ENCODE measurements at places on chromosomes 3 and 15.

DNA sequence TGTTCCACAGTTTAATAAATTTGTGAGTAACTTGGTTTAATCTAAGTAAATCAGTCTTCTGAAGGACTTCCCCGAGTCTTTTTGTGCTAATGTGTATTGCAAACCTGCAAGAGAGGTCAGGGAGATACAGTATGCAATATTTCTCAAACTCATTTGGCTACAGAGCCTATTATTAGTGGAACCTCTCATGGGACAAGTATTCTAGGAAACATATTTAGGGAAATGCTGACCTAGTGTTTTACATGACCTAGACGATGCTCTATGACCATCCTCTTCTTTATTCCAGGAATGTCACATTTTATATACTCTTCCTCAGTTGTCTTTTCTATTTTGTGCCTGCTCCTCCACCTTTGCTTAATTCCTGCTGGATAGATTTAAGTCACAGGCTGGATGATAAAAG is 327.8 kb upstream of the TBC1D5 start:
- no peak for DNase-seq

DNA sequence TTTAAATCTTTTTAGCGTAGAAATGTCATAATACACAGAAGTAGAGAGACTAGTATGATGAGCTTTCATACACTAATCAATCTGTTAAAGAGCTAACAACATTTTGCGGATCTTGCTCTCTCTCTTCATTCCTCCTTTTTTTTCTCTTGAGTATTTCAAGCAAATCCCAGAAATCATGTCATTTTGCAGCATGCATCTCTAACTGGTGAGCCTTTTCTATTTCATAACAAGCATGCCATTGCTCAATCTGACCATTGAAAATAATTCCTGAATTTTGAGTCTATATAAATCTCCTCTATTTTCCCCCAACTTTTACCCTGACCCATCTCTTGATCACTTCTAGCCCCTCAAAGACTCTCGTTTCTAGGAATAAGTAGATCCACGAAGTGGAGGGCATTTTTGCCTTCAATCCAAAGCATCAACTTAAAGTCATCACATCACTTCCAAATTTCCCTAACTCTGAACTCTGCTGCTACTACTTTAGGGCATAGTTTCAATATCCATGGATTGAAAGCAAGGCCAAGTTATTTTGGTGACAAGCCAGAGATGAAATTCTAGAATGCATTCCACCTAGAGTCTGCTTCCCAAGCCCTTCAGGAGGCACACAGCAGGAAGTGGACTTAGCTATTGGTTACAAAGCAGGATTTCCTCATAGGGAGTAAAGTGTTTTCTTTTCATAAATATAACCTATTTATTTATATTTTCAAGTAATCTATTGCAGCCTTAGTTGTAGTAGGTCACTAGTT is 253.5 kb upstream of the ZPLD1 start:
- DNase-seq = no peak

GRCh38 chr3:73804204-73804603 is 179.5 kb upstream of the PDZRN3 start:
- DNase-seq = no peak

- DNase-seq = no peak
Observed at GRCh38 chr3:66107855-66108254, 69.1 kb upstream of the MAGI1 start.

- no peak for DNase-seq
Observed at GRCh38 chr3:159216311-159216710, 414.5 kb downstream of the MFSD1 start.

GRCh38 chr3:54374214-54374852 is 252.0 kb downstream of the CACNA2D3 start:
- DNase-seq = peak; percentile 22

DNA sequence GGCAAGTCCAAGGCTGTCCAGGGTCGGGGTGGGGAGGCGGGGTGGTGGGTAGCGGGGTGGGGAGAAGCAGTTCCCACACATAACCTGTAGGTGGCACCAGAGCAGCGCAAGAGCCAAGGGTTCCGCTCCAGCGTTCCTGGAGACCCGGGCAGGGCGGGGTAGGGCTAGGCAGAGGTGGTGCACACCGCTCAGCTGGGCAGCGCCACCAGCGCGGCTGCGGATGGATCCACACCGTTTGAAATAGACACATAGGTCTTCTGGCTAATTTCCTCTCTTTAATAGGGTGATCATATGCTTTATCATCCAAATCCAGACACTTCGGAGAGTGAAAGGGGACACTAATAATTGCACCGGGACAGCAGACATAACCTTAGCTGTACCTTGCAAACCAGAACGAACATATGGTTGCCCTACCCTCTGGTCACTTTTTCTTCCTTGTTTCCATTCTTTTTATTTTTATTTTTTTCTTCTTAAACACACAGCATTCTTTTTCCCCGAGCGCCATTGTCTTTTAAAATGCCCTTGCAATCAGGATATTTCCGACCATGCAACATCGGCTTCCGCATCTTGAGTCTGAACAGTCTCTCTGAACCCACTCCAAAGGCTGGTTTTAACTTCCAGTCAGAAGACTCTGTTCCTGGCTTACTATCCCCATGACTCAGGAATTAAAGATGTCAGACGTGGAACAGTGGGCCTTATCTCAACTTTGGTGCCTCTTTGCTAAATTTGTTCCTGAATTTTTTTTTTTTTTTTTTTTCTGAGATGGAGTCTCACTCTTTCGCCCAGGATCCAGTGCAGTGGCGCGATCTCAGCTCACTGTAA is 12.5 kb upstream of the ZSCAN2 start:
- peak; percentile 91 for DNase-seq

DNA sequence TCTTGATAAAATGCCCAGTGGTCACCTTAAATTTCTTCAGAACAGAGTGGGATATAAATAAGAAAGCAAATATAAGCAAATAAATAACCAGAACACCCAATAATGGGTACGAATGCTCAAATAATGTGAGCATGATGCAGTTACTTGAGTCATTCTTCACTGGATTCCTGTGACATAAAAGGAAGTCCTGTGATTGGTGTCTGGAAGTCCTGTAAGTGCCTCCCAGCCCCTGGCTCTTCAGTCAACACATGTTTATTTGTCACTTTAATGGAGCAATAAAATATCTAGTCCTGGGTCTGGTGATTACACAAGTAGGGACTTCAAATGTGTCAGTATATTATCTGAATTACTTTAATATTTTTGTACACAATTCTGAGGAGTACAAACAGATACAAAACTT is 30.4 kb downstream of the TMEM212 start:
- DNase-seq = no peak

GRCh38 chr3:46222435-46223161 is 14.5 kb upstream of the CCR1 start:
- no peak for DNase-seq

DNA sequence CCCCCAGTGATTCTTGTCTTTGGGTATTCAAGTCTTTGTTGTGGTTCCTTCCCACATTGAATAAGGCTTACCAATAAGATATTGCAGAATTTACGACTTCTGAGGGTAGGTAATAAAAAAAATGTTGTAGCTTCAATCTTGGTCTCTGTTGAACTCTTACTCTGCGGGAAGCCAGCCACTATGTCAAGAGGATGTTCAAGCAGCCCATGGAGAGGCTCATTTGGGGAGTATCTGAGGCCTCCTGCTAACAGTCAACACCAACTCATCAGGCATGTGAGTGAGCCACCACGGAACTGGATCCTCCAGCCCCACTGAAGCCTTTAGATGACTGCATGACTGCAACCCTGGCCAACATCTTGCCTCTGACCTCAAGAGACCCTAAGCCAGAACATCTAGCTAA is 3.2 kb upstream of the TBC1D23 start:
- no peak for DNase-seq

DNA sequence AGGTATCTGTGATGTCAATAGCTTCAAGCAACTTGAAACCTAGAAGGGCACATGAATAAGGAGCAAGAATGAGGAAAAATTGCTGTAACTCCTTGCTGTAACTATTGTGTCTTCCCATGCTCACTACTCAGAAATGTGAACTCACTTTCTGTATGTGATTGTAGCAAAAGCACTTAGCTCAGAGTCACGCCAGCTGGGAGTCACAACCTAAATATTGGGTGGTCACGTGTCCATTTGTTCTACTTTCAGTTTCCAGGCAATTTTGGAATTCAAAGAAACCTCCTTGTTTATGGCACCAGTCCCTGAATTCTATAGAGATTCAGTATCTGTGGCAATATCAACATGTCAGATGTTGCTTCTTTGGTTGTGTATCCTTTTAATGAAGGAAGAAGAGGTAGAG is 241.6 kb upstream of the AZI2 start:
- DNase-seq = no peak

- DNase-seq = no peak
Observed at GRCh38 chr3:94460931-94461330, 398.1 kb downstream of the NSUN3 start.

GRCh38 chr15:40110866-40111550 is 2.3 kb upstream of the BMF start:
- DNase-seq = no peak

GRCh38 chr3:38115645-38116427 is 21.1 kb downstream of the ACAA1 start:
- DNase-seq = no peak

DNA sequence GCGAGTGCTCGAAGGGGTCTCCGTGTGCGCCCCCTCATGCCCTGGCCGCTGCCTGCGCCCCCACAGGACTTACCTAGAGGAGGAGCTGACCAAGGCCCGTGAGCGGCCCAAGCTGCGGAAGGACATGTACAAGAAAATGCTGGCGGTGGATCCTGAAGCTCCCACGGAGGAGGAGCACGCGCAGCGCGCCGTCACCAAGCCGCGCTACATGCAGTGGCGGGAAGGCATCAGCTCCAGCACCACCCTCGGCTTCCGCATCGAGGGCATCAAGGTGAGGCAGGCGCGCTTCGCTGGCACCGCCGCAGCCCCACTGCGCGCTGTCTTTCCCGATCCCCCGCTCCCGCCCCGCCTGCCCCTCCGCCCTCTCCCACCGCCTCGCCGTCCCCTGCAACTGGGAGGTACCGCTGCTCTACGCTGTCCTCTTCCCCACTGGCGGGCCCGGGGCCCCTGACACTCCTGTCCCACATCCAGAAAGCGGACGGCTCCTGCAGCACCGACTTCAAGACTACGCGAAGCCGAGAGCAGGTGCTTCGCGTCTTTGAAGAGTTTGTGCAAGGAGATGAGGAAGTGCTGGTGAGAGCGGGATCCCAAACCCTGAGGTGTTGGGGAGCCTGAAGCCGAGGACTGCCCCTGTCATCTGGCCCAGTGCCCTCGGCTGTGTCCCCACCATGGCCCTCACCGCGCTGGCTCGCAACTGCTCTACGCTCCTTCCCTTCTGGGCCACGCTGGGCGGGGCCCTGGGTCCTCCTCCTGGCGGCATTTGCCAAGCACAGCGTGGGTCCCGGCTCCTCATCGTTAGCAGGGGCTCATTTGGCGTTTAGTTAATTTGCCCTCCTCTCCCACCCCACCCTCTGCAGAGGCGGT is 8.5 kb downstream of the ITPKA start:
- DNase-seq = peak; percentile 48

DNA sequence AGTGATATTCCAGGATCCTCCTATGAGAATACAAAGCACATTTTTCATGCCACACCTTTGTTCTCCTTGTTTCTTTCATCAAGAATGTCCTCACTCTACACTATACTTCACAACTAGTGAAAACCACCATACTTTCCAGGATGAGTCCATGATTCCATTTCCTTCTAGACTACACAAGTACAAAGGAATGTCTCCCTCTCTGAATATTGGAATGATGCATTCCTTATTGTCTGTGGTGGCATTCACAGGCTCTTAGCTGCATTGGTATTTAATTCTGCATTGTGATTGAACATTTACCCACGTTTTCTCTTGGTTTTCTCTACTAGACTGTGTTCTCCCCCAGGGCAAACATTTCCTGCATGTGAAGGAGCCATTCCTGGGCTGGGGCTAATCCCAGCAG is 217.5 kb downstream of the RAP2B start:
- no peak for DNase-seq

Measured in activated CD8-positive, alpha-beta T cell treated with anti-CD3 and anti-CD28 coated beads, Interleukin-2, amount 10 ng/mL, durations not matched to agents 7 days and 5 days (primary cell).